ENCODE measurements at places on chromosomes 3 and 15. TPM values are rescaled to one million over a fixed set of nuclear protein-coding genes. Genes with fewer than 3 reads are reported as not detected.

TRIM71 gene
- 6.8 TPM for polyA plus RNA-seq

GABRB3 gene
- polyA plus RNA-seq, result 1.2 TPM

SLITRK3 gene
- 0.24 TPM for polyA plus RNA-seq

SLC2A2 gene
- not detected for polyA plus RNA-seq

INSYN1 gene
- polyA plus RNA-seq, result 5.4 TPM

FOXB1 gene
- polyA plus RNA-seq, result not detected

CYP1A2 gene
- polyA plus RNA-seq, result not detected

FAM3D gene
- polyA plus RNA-seq, result 0.69 TPM

Measured in cardiac muscle cell (in vitro differentiated cells and primary cell).